ENCODE measurements at places on chromosomes 12 and 14. TPM values are rescaled to one million over a fixed set of nuclear protein-coding genes. Genes with fewer than 3 reads are reported as not detected.

- H3K4me3 ChIP-seq = no peak overlapping the region
- H3K27me3 ChIP-seq = no peaks in the 10 kb centered on the region
- H3K36me3 ChIP-seq = peaks cover 30% of the 10 kb centered on the region
- no peaks in the 10 kb centered on the region for H3K4me1 ChIP-seq
These were observed 58.7 kb downstream of the KTN1 start for GRCh38 chr14:55638665-55639064.

DNA sequence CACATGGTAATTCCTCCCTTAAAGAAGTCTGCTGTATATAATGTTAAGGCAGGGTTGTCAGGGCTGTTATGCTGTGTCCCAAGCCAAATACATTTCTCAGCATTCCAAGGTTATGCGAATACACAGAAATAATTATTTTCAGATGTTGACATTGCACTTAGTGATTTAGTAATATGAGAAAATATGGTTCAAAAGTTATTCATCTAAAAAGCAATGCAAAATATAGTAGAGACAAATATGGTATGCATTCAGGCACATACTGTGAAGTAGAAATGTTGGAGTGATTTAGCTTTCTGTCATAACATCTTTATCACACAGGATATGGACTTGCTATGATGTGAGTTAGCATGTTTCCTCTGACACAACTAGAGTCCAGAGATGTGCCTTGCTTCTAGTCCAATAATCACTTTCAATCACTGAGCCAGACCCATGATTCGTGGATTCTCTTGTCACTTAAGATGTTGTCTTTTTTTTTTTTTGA is 70.0 kb downstream of the PDE3A start:
- H3K4me1 ChIP-seq = no peaks in the 10 kb centered on the region
- H3K36me3 ChIP-seq = no peaks in the 10 kb centered on the region
- no peak overlapping the region for H3K27ac ChIP-seq
- H3K27me3 ChIP-seq = peaks cover 4% of the 10 kb centered on the region
- DNase-seq = no peak

GRCh38 chr14:35072226-35072625 is 26.2 kb downstream of the FAM177A1 start:
- H3K4me3 ChIP-seq = no peak overlapping the region
- peaks cover 3% of the 10 kb centered on the region for H3K27me3 ChIP-seq
- H3K4me1 ChIP-seq = no peaks in the 10 kb centered on the region
- H3K36me3 ChIP-seq = peaks cover 32% of the 10 kb centered on the region

DNA sequence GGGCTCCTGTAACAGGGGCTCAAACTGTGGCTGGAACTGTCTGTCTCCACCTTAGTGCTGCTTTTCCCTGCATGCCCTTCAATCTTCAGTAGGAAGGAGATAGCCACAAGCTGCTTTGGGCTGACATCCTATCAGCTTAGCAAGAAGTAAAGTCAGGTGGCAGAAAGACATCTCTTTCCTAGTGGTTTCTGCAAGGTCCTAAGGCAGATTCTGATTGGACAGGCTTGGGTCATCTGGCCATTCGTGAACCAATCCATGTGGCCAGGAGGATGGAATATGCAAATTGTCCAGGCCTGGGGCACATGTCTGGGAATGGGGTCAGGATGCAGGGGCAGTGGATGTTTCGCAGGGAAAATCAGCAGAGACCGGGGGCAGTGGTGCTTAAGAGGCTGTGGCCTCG is 5.2 kb downstream of the RITA1 start:
- peaks cover 17% of the 10 kb centered on the region for H3K36me3 ChIP-seq
- DNase-seq = peak; percentile 21
- no peak overlapping the region for H3K27ac ChIP-seq
- H3K4me3 ChIP-seq = no peak overlapping the region
- peaks cover 59% of the 10 kb centered on the region for H3K4me1 ChIP-seq

DNA sequence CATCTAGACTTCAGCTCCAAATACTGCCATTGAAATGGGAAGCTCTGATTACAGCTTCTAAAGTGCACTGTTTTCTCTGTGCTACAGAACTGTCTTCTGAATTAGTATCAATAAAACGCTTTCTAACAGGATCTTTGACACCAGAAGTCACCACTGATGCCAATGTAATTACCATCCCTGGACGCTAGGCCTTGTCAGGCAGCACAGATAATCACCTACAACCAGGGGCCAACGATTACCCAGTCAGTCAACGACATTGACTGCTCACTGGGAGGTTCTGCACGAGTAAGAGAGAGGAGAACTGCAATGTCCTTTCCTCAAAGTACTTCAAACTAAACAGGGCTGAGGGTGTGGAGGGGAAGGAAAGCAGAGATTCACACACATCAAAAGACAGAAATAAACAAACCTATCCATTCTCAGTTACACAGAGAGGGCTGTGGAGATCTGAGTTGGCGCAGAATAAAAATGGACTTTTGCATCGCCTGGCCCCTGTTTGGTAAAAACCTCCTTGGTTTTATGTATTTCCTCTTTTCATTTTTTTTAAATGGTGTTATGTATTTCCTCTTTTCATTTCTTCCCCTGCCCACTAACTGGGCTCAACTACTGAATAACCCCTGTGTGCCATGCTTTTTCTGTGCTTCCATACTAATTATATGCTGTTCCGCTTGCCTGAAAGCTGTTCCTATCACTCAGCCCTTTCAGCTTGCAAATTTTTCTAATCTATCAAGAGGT is 492.2 kb downstream of the APAF1 start:
- H3K4me1 ChIP-seq = no peaks in the 10 kb centered on the region
- DNase-seq = no peak
- H3K27ac ChIP-seq = no peak overlapping the region
- H3K36me3 ChIP-seq = no peaks in the 10 kb centered on the region

DNA sequence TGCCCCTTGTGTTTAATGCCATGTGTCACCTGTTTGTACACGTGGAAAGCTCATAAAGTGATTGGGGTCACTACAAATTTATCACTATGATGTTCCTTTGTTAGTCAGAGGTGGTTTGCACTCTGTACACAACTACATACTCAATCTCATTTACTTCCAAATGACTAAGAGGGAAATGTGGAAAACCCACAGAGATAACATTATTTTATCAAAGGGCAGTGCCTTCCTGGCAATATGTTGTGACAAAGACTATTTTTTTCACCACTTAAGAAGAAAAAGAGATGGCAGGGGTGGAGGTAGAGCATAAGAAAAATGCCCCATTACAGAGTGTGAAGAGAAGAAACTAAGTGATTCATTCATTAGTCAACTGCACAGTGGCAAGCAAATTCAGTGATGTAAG is 1064.1 kb upstream of the FLRT2 start:
- no peak overlapping the region for H3K4me3 ChIP-seq
- H3K27me3 ChIP-seq = no peaks in the 10 kb centered on the region
- DNase-seq = no peak
- H3K36me3 ChIP-seq = no peaks in the 10 kb centered on the region
- H3K27ac ChIP-seq = no peak overlapping the region

GRCh38 chr14:81221579-81222102 is 882 bp upstream of the GTF2A1 start:
- peaks cover 9% of the 10 kb centered on the region for H3K27me3 ChIP-seq
- H3K36me3 ChIP-seq = peaks cover 5% of the 10 kb centered on the region
- H3K27ac ChIP-seq = peak overlapping the region; percentile 99
- peak overlapping the region; percentile 94 for H3K4me3 ChIP-seq
- no peak for DNase-seq
- peaks cover 32% of the 10 kb centered on the region for H3K4me1 ChIP-seq

DNA sequence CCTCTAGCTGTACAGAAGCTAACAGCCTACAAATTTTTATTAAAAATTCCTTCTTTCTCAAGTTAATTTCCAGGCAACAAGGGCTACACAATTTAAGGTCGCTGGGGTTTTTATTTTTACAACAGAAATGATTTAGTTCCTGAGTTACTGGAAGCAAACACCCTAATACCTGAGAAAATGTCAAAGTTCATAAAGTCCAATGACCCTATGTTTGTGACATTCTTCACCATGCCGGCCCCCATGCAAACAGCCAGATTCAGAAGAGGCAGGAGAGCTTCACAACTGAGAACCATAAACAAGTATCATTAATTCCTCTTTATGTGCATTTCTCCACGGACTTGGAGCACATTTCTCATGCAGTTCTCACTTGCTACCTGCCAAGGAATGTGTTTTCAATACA is 236.2 kb upstream of the EGLN3 start:
- no peak overlapping the region for H3K27ac ChIP-seq
- H3K4me1 ChIP-seq = no peaks in the 10 kb centered on the region
- H3K36me3 ChIP-seq = no peaks in the 10 kb centered on the region
- H3K27me3 ChIP-seq = no peaks in the 10 kb centered on the region
- no peak for DNase-seq

DNA sequence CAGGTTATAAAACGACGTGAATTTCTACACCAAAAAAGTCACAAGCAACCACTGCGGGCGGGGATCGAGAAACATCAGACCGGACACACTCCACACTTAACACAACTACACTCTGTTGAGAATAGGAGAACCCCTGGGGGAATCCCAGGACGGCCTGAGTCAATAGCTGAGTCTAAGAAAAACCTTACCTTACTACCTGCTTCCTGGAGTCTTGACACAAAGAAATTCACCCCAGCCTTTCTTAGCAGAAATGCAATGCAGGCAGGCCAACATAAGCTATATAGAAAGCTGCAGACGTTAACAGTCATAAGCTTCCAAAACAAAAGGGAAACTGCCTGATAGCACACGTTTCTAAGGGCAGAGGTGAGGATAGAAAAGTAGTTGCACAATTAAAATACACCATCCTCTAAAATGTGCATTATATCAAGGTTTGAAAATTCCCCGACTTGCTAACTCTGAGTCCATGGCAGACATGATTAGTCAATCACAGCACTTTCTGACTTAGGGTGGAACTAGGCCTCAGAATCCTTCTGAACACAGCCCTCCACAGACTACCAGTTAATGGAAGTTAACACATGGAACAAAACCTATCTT is 68.0 kb downstream of the CCDC88C start:
- H3K4me3 ChIP-seq = no peak overlapping the region
- H3K36me3 ChIP-seq = no peaks in the 10 kb centered on the region
- H3K4me1 ChIP-seq = peaks cover 10% of the 10 kb centered on the region
- DNase-seq = no peak
- H3K27me3 ChIP-seq = peaks cover 39% of the 10 kb centered on the region

GRCh38 chr12:7206691-7207090 is 17.2 kb downstream of the PEX5 start:
- H3K27me3 ChIP-seq = no peaks in the 10 kb centered on the region
- no peak overlapping the region for H3K4me3 ChIP-seq
- peaks cover 50% of the 10 kb centered on the region for H3K36me3 ChIP-seq

DNA sequence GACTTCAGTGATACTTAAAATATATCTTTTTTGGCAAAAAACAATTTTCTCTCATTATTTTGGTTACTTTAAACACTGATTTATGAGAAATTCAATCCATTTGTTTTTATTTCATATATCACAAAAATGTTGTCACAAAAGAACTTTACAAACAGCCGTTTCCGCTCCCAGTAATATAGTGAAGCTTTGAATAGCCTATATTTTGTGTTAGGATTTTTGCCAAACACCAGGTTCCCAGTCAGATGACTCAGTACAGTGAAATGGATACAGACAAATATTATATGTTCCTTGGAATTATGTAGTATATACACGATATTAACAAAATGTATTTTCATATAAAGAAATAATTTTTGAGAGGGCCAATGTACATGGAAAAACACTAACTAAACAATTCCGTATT is 411.1 kb downstream of the CCER1 start:
- no peak overlapping the region for H3K27ac ChIP-seq
- no peaks in the 10 kb centered on the region for H3K4me1 ChIP-seq
- H3K27me3 ChIP-seq = no peaks in the 10 kb centered on the region
- no peaks in the 10 kb centered on the region for H3K36me3 ChIP-seq
- no peak for DNase-seq

Gene TAPBPL
- 6.3 TPM for total RNA-seq

Gene GARIN6
- total RNA-seq = not detected

All from HFFc6 (cell line).